Activated CD4-positive, alpha-beta memory T cell treated with anti-CD3 and anti-CD28 coated beads for 36 hours (primary cell): ENCODE measurements at places on chromosomes 1 and 21. TPM values are rescaled to one million over a fixed set of nuclear protein-coding genes. Genes with fewer than 3 reads are reported as not detected.

GRCh38 chr1:215484171-215484939 is 82.7 kb upstream of the KCTD3 start:
- no peaks in the 10 kb centered on the region for H3K4me1 ChIP-seq
- DNase-seq: no peak

GRCh38 chr1:158362482-158362881 is 8.8 kb downstream of the CD1E start:
- no peaks in the 10 kb centered on the region for H3K36me3 ChIP-seq
- H3K27me3 ChIP-seq: peaks cover 18% of the 10 kb centered on the region
- H3K4me3 ChIP-seq: no peak overlapping the region
- H3K27ac ChIP-seq: no peak overlapping the region
- DNase-seq: no peak

GRCh38 chr1:11501491-11501897 is 22.5 kb downstream of the DISP3 start:
- H3K4me1 ChIP-seq: no peaks in the 10 kb centered on the region
- no peak overlapping the region for H3K4me3 ChIP-seq
- DNase-seq: peak; percentile 14
- H3K36me3 ChIP-seq: peaks cover 14% of the 10 kb centered on the region
- peaks cover 10% of the 10 kb centered on the region for H3K27me3 ChIP-seq

GRCh38 chr21:20377250-20377649 is 621.0 kb upstream of the NCAM2 start:
- H3K36me3 ChIP-seq: no peaks in the 10 kb centered on the region
- no peaks in the 10 kb centered on the region for H3K27me3 ChIP-seq
- no peak overlapping the region for H3K4me3 ChIP-seq
- H3K27ac ChIP-seq: no peak overlapping the region
- no peaks in the 10 kb centered on the region for H3K4me1 ChIP-seq
- DNase-seq: no peak

GRCh38 chr1:235883261-235883927 is 16.7 kb upstream of the LYST start:
- peaks cover 46% of the 10 kb centered on the region for H3K4me1 ChIP-seq
- H3K27me3 ChIP-seq: no peaks in the 10 kb centered on the region
- peak; percentile 49 for DNase-seq
- H3K27ac ChIP-seq: peak overlapping the region; percentile 1
- no peaks in the 10 kb centered on the region for H3K36me3 ChIP-seq

GRCh38 chr1:244705261-244706234 is 52.6 kb downstream of the DESI2 start:
- peaks cover 18% of the 10 kb centered on the region for H3K36me3 ChIP-seq
- no peak overlapping the region for H3K27ac ChIP-seq
- DNase-seq: no peak
- no peak overlapping the region for H3K4me3 ChIP-seq

DNA sequence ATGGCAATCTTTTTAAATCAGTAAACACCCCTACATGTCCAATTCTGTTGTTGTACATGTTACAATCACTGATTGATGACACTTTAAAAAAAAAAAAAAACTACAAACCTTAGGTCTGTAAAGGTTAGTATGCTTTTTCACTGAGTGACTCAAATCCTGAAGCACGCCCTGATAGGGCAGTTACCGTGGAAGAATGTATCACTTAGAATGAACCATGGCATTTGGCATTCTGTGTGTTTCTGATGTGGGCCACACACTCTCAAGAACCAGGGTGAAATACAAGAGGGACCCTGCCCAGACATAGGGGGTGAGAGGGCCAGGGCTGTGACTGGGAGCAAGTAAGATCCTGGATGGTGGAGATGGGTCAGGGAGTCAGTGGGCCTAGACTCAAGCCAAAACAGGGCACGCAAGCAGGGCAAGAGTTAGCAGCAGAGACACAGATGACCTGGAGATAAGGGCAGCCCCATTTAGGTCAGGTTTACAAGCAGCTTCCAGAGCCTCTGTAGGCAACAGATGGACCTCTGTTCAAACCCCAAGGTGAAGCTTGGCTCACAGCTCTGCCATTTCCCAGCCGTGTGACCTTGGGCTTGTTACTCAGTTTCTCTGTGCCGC is 47.6 kb upstream of the DMRTB1 start:
- no peaks in the 10 kb centered on the region for H3K36me3 ChIP-seq
- H3K4me3 ChIP-seq: no peak overlapping the region
- peak; percentile 48 for DNase-seq
- peaks cover 59% of the 10 kb centered on the region for H3K4me1 ChIP-seq

- H3K4me1 ChIP-seq: peaks cover 16% of the 10 kb centered on the region
- H3K4me3 ChIP-seq: peak overlapping the region; percentile 62
- H3K27me3 ChIP-seq: no peaks in the 10 kb centered on the region
- DNase-seq: no peak
Measured at GRCh38 chr1:78143152-78143551, 97.4 kb downstream of the GIPC2 start.

GRCh38 chr1:160258177-160258798 is 4.1 kb downstream of the DCAF8 start:
- no peaks in the 10 kb centered on the region for H3K27me3 ChIP-seq
- no peak overlapping the region for H3K27ac ChIP-seq

GRCh38 chr1:54686155-54686554 is 29.5 kb upstream of the TTC4 start:
- no peaks in the 10 kb centered on the region for H3K4me1 ChIP-seq
- H3K36me3 ChIP-seq: no peaks in the 10 kb centered on the region
- no peak for DNase-seq
- H3K4me3 ChIP-seq: no peak overlapping the region
- H3K27ac ChIP-seq: no peak overlapping the region

- H3K4me3 ChIP-seq: no peak overlapping the region
- DNase-seq: no peak
- peaks cover 13% of the 10 kb centered on the region for H3K4me1 ChIP-seq
- H3K27me3 ChIP-seq: no peaks in the 10 kb centered on the region
Measured at GRCh38 chr1:225434046-225434445, 6.2 kb upstream of the LBR start.

GRCh38 chr21:24420689-24421088 is 1186.6 kb downstream of the MRPL39 start:
- H3K4me3 ChIP-seq: no peak overlapping the region
- H3K36me3 ChIP-seq: peaks cover 7% of the 10 kb centered on the region

- peaks cover 8% of the 10 kb centered on the region for H3K27me3 ChIP-seq
- H3K4me3 ChIP-seq: no peak overlapping the region
- no peak overlapping the region for H3K27ac ChIP-seq
Measured at GRCh38 chr1:38207275-38207674, 160.7 kb upstream of the POU3F1 start.

DNA sequence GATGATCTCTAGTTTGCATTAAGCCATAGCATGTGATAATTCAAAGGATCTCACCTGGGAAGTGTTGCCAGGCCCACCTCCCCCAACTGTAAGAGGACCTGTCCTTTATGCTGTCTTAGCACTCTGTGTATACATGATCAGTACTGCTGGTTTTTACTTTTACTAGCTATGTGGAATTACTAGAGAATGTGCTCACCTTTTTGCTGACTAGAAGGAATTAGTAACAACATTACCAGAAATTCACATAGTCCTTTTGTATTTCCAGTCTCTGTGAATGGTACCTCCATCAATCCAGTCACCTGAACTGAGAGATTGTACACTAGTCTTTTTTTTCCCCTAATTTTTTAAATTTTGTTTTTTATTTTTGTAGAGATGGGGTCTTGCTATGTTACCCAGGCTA is 46.6 kb downstream of the EEIG2 start:
- peaks cover 2% of the 10 kb centered on the region for H3K36me3 ChIP-seq
- no peak overlapping the region for H3K4me3 ChIP-seq
- no peaks in the 10 kb centered on the region for H3K4me1 ChIP-seq

GRCh38 chr1:66493731-66494130 is 40.2 kb upstream of the SGIP1 start:
- no peaks in the 10 kb centered on the region for H3K4me1 ChIP-seq
- no peak overlapping the region for H3K27ac ChIP-seq
- DNase-seq: no peak
- no peak overlapping the region for H3K4me3 ChIP-seq

DNA sequence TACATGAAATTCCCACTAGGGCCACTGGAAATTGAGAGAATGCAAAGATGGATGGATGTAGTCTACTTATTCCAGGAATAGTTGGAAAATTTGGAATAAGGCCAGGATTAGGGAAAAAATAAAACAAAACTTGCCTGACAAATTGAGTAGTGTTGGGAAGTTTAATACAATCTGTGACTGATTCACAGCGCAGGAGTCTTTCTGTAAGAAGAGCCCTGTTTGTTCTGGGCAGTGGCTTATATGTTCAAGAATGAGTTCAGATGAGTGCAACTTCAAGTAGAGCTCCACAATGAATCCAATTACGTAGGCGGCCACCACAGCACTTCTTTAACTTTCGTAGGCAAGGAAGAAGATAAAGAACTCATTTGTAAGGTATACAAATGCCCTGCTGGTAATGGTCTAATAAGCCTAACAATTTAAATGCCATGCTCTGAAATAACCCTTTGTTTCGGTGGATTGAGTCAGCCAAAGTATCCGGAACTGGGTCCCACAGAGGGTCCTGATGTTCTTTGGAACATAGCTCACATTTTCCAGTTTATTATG is 47.1 kb upstream of the KCNE1 start:
- no peak overlapping the region for H3K27ac ChIP-seq
- H3K4me1 ChIP-seq: peaks cover 5% of the 10 kb centered on the region
- H3K36me3 ChIP-seq: peaks cover 12% of the 10 kb centered on the region

- no peak for DNase-seq
- H3K27ac ChIP-seq: no peak overlapping the region
- no peaks in the 10 kb centered on the region for H3K36me3 ChIP-seq
Measured at GRCh38 chr1:33576821-33577599, 104.6 kb downstream of the ZSCAN20 start.

DNA sequence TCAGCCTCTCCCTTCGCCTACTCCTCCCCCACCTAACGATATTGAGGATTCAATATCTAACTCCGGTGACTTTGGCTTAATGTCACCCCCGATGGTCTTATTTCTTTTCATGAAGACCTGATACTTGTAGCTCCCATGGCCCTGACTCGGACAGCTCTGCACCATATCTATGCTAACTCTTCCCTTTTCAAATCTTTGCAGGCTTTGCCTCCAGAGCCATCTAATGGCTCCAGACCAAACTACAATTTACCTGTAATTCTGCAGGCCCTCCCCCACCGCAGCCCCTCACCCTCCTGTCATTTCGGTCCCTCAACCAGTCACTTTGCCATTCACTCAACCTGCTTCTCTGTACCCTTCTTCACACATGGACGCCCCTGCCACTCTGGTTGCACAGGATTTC is 7.9 kb upstream of the GSTM5 start:
- peaks cover 4% of the 10 kb centered on the region for H3K36me3 ChIP-seq
- DNase-seq: no peak
- H3K27ac ChIP-seq: no peak overlapping the region
- no peak overlapping the region for H3K4me3 ChIP-seq
- no peaks in the 10 kb centered on the region for H3K4me1 ChIP-seq

GRCh38 chr1:19124273-19124672 is 85.8 kb downstream of the UBR4 start:
- H3K4me1 ChIP-seq: peaks cover 26% of the 10 kb centered on the region
- DNase-seq: peak; percentile 23
- H3K27me3 ChIP-seq: no peaks in the 10 kb centered on the region
- peaks cover 75% of the 10 kb centered on the region for H3K36me3 ChIP-seq

Gene TEX38
- 0.21 TPM for total RNA-seq

Gene CR1L
- total RNA-seq: not detected

Gene PDC
- not detected for total RNA-seq

Gene KCNT2
- total RNA-seq: not detected

Gene LMOD1
- not detected for total RNA-seq

Gene CD5L
- total RNA-seq: not detected

Gene C4BPA
- not detected for total RNA-seq

Gene LRRC3
- total RNA-seq: 2.8 TPM

Gene LCE5A
- total RNA-seq: not detected

Gene OR2L13
- not detected for total RNA-seq

Gene RASAL2
- total RNA-seq: not detected
